NCI-H2171 treated with DMSO at 0.1 percent for 48 hours (cell line): ENCODE measurements at places on chromosomes 12 and 14.

- DNase-seq: peak; percentile 27
These were observed 135.2 kb downstream of the DACT1 start for GRCh38 chr14:58772794-58773620.

DNA sequence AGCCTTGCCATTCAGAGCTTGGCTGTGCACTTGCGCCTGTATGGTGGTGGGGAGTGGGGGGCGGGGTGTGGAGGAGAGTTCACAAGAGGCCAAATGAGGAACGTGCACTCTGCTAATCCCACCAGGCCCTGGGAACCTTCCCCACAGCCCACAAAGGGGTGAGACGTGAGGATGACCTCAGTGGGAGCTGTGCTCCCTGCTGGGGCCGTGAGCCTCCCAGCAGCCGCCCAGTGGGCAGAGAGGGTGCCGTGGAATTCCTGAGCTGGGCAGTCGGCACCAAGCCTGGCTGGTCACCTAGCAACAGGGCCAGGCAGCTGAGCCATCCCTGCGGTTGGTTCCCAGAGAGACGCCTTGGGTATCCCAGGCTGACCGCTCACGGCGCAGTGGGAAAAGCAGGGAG is 53.7 kb downstream of the CCNK start:
- DNase-seq: no peak

DNA sequence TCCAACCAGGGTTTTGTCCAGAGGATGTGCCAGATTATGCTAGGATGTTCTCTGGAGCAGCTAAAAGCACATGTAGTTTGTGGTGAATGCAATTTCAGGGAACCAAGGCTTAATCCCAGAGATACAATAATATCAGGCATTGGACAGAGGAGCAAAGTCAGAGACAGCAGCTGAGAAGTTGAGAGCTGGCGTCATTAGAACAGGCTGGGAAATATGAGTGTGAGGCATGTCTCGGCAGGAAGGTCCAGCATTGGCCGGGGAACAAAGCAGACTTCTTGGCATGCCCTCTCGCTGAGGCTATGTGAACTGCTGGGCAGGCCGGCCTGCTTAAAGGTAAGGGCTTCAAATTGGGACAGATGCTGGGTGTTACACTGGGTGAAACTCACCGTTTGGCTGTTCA is 125.4 kb downstream of the CAND1 start:
- no peak for DNase-seq

GRCh38 chr12:47942614-47943225 is 20.7 kb upstream of the TMEM106C start:
- no peak for DNase-seq

DNA sequence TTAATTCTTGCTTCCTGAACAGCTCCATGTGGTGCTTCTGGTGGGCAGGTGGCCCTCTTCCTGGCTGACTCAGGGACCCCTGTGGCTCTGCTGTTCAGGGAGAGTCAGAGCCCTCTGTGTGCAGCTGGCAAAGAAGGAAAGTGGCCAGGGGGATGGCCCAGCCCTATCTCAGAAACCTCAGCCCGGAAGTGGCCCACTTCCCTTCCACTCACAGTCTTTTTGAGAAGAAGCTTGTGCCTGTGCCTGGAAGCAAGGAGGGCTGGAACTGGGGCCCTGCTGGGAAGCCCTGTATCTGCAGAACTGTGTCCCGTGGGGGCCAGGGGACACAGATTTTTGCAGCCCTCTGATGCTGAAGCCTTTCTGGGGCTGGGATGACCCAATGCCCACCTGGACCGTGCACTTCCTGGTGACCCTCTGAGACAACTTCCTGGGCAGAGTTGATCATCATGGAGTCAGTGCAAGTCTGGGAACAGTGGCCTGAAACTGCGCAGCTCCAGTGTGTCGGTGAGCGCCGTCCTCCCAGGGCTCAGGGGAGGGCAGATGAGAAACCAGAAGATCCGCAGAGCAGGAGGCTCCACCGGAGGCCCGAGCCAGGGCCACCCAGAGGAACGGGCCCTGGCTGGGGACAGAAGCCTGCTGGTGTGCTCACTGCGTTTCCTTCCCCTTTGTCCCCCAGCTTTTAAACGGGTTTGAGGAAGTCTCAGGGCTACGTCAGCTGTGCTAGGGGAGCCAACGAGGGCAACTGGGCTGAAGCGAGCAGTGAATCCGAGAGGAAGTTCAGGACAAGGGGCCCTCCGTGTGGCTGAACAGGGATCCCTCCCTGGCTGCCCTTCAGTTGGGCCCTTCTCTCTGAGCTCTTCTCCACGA is 217.4 kb upstream of the RTL1 start:
- peak; percentile 5 for DNase-seq
